Nasal cavity respiratory epithelium epithelial cell of viscerocranial mucosa (primary cell): ENCODE measurements at places on chromosomes 16 and 17. TPM values are rescaled to one million over a fixed set of nuclear protein-coding genes. Genes with fewer than 3 reads are reported as not detected.

GDPD3 gene
- total RNA-seq: 1.8 and 3.8 TPM in 2 replicates

TM4SF5 gene
- total RNA-seq: not detected in 2 replicates

SLC43A2 gene
- 3.8 and 8.5 TPM in 2 replicates for total RNA-seq

SLC7A5 gene
- 402 and 524 TPM in 2 replicates for total RNA-seq

ENPP7 gene
- not detected in 2 replicates for total RNA-seq

NPIPB6 gene
- under 0.01 and 2.1 TPM in 2 replicates for total RNA-seq
